ENCODE measurements at places on chromosomes 5 and 9.

- DNase-seq: no peak
These were observed 122.5 kb downstream of the CETN3 start for GRCh38 chr5:90287036-90287435.

- DNase-seq: no peak
These were observed 73.5 kb upstream of the GALNT10 start for GRCh38 chr5:154117050-154117449.

DNA sequence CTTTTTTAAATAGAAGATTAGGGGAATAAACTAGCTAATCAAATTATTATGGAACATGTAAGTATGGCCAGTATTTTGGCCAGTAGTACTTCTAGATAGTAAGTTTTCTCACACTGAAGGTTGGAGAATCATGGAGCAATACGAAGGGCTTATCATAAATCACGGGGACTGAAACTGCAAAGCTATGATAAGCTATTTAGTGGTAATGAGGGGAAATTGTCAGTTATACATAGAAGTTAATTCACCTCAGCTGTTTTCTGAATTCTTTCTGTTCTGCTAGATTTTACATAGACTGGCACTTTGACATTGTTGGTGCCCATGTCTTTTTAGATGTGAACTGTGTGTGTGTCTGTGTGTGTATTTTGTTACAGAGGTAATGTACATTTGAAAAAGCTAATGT, 34.5 kb upstream of the FAM151B start:
- no peak for DNase-seq

DNA sequence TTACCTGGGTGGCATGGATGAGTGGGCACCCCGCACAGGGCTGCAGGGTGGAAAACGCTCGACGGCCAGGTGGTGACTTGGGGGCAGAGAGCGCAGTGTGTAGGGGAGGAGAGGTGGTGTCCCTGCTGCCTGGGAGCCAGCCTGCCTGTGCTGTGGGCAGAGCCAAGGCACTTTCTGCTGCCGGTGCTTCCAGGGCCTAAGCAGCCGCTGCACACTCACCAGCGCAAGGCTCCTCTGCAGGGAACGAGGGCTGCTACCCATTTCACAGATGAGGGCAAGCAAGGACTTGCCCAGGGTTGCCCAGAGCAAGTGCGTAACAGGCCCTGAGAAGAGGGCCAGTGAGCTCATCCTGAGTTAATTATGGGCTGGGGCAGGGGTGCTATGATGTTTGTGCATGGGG, 62.5 kb downstream of the CRB2 start:
- DNase-seq: no peak

DNA sequence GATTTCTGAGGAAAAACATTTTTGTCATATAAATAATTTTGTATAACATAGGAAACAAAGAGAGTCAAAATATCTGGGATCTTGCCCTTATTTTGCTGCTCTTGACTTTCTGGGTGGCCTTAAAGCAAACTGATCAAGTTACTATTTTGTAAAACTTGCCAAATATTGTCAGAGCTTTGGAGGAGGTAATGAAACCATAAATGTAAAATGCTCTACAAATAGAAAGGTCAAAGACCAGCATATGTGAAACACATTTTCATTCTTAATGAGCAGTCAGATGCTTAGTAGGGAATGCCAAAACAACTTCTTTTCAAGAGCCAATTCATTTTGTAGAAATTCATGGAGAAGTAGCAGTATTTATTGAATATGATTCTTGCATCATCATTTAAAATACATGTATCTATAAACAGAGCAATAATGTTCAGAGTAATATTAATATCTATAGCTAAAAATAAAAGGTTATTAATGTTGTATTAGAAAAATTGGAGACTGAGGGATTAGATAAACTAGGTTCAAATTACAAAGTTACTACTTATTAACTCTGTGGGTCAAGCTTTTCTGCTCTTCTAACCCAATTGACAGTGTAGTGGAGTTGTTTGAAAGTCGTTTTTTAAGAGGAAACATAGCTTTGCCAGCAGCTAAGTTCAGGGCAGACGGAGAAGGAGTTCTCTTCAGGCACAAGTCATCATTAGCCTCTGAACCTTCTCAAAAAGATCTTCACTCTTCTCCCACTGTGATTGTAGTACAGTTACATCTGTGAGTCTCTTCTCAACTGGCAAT, 2053.1 kb downstream of the EFNA5 start:
- no peak for DNase-seq

Data from stimulated activated CD4-positive, alpha-beta T cell treated with anti-CD3 and anti-CD28 coated beads, Interleukin-12 subunit alpha, Interleukin-12 subunit beta, amount 100 ng/mL, for 4 hours (primary cell).